CD4-positive, CD25-positive, alpha-beta regulatory T cell (primary cell): ENCODE measurements at places on chromosomes 1 and 21. TPM values are rescaled to one million over a fixed set of nuclear protein-coding genes. Genes with fewer than 3 reads are reported as not detected.

Gene PTCH2
- polyA plus RNA-seq: not detected

Gene ACTL8
- polyA plus RNA-seq: not detected

Gene TMEM9
- polyA plus RNA-seq: 30.3 TPM

Gene SV2A
- polyA plus RNA-seq: 1.6 TPM

Gene KIF14
- 0.10 TPM for polyA plus RNA-seq

Gene HORMAD1
- not detected for polyA plus RNA-seq

Gene KCNJ10
- not detected for polyA plus RNA-seq

Gene VANGL2
- polyA plus RNA-seq: not detected

Gene CELA2A
- not detected for polyA plus RNA-seq

Gene MFN2
- polyA plus RNA-seq: 36.1 TPM
